ENCODE measurements at places on chromosomes 6 and 20.

DNA sequence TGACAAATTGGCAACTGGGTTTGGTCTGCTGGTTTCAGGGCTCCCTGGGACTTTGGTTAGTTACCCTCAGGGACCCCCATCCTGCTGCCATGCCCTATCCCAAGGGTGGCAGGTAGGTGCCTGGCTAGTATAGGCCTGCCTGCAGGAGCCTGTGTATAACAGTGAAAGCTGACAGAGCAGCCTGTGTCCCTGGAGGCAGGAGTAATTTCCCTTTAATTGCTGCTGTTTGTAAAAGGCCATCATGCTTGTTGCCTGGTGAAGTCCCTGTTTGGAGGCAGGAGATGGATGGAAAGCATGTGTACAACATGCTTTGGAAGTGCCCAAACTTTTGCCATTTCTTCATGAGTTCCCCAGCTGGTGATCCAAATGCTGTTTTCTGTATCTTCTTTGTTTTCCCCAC lies 30.1 kb downstream of the CMTR1 start:
- no peak for DNase-seq

DNA sequence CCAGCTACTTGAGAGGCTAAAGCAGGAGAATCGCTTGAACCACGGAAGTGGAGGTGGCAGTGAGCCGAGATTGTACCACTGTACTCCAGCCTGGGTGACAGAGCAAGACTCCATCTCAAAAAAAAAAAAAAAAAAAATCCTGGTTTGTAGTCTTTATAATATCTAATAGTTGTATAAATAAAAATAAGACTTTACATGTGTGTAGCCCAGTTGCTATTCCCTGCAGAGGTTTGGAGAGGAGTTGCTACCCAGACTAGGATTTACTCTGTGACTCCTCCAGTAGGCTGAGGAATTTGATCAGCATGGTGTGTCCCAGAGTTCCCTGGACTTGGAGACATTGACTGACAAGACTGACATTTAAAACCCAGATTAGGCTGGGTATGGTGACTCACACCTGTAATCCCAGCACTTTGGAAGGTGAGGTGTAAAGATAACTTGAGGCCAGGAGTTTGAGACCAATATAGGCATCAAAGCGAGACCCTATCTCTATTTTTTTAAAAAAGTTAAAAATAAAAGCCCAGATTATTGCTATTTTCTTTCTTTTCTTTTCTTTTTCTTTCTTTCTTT lies 10.2 kb downstream of the CHMP4B start:
- DNase-seq: no peak

GRCh38 chr6:160167604-160168399 lies 46.2 kb downstream of the SLC22A1 start:
- DNase-seq: no peak

DNA sequence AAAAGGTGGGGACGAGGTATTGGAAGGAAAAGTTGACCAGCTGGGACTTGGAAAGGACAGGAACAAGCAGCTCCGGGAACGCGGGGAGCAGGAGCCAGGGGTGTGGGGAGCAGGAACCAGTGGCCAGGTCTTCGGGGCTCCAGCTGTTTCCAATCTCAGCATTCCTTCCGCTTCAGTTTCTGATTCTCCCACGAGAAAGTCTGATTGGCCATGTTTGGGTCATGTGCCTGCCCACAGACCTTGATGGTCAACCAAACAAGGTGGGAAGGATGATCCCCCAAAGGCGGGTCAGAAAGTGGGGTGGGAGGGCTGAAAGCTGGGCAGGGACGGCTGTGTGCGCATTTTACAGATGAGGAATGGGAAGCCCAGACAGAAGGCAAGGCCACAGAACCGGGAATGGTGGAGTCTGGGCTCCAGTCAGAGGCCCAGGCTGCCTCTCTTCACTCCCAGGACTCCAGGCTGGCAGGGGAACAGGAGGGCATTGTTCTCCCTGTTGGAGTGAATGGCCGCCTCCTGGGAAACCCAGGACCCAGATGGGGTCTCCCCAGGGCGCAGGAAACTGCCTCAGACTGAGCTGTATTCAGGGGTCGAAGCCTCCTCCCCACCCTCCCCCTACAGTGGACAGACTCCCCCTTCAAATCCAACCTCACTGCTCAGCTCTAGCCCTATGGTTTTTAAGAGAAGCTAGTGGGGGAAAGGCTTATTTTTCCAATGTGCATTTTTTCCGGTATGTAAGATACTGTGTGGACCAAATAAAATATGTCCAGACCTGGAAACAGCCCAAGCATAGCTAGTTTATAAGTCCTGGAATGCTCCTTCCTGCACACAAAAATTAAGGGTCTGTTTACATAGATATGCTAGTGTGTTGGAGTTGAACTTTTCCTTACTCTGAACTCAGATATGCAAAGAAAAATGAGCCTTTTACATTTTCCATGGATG lies 12.2 kb upstream of the PTGIS start:
- DNase-seq: no peak

GRCh38 chr6:54085541-54085940 lies 25.7 kb upstream of the MLIP start:
- no peak for DNase-seq

DNA sequence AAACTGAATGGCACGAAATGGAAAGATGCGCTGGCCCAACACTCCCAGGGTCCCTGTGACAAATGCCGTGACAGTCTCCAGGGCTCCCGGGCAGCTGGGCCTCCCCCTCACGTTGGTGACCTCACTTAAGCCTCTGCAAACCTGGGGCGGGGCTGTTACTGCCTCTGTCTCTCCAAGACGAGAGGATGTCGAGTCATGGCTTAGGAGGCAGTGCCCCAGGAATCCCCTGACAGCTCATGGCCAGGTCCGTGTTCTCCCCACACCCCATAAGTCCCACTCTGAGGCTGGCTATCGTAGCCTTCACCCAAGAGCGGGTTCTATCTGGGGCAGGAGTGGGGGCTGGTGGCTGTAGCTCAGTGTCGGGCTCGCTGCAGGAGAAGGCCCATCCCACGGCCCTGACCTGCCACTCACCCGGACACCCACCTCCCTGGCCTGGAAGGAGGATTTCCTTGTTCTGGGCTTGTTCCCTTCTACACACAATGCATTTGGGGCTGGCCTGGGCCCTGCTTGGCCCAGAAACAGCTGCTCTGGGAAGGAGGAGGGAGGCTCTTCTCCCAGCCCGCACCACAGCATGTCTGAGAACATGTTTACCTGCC lies 5.6 kb upstream of the RPS21 start:
- no peak for DNase-seq

- no peak for DNase-seq
Observed at GRCh38 chr6:75802366-75802765, 53.3 kb downstream of the MYO6 start.

DNA sequence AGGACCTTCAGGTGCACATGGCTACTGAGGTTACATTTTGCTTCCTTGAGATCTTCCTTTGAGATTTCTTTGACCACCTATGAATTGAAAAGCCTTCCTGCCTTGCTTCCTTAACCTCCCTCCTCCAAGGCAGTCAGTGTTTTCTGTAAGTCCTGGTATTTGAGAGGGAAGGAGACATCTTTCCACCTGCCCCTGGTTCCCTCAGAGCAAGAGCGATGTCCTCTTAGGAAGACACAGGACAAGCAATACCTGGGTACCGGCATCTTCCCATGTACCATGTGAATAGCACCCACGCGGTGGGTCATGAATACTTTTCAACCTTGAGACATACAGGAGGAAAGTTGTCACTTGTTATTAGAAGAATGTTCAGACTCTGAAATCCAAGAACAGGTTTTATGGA lies 37.1 kb downstream of the GINS1 start:
- no peak for DNase-seq

DNA sequence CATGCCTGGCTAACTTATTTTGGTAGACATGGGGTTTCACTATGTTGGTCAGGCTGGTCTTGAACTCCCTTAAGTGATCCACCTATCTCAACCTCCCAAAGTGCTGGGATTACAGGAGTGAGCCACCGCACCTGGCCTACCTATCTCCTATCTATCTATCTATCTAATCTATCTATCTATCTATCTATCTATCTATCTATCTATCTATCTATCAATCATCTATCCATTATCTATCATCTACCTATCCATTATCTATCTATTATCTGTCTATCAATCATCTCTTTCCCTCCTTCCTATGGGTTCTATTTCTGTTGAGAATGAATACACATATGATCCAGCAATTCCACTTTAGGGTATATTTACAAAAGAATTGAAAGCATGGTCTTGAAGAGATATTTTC lies 194.2 kb upstream of the ARG1 start:
- no peak for DNase-seq

- peak; percentile 35 for DNase-seq
Observed at GRCh38 chr20:29878281-29878741, 1379.2 kb upstream of the DEFB115 start.

- DNase-seq: no peak
Observed at GRCh38 chr6:14372734-14373489, 255.3 kb downstream of the CD83 start.

DNA sequence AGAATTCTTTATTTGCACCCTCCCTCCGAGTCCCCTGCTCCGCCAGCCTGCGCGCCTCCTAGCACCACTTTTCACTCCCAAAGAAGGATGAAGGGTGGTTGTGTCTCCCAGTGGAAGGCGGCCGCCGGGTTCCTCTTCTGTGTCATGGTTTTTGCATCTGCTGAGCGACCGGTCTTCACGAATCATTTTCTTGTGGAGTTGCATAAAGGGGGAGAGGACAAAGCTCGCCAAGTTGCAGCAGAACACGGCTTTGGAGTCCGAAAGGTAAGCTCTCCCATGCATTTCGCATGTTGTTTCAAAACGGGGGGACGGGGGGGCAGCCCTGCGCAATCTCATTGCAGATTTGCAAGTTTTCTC lies 357 bp downstream of the PCSK2 start:
- DNase-seq: no peak

- no peak for DNase-seq
Observed at GRCh38 chr6:140620496-140620895, 1246.0 kb upstream of the CITED2 start.

GRCh38 chr6:6756526-6756925 lies 168.0 kb downstream of the LY86 start:
- DNase-seq: no peak

- DNase-seq: no peak
Observed at GRCh38 chr6:105591053-105591452, 188.2 kb upstream of the PREP start.

Data from stimulated activated CD8-positive, alpha-beta memory T cell treated with anti-CD3 and anti-CD28 coated beads, Interleukin-4, amount 100 ng/mL, for 48 hours (primary cell).